ENCODE measurements at places on chromosomes 3 and 15.
A peak's percentile ranks its signal among the peaks of the same experiment; 100 is the strongest.

DNA sequence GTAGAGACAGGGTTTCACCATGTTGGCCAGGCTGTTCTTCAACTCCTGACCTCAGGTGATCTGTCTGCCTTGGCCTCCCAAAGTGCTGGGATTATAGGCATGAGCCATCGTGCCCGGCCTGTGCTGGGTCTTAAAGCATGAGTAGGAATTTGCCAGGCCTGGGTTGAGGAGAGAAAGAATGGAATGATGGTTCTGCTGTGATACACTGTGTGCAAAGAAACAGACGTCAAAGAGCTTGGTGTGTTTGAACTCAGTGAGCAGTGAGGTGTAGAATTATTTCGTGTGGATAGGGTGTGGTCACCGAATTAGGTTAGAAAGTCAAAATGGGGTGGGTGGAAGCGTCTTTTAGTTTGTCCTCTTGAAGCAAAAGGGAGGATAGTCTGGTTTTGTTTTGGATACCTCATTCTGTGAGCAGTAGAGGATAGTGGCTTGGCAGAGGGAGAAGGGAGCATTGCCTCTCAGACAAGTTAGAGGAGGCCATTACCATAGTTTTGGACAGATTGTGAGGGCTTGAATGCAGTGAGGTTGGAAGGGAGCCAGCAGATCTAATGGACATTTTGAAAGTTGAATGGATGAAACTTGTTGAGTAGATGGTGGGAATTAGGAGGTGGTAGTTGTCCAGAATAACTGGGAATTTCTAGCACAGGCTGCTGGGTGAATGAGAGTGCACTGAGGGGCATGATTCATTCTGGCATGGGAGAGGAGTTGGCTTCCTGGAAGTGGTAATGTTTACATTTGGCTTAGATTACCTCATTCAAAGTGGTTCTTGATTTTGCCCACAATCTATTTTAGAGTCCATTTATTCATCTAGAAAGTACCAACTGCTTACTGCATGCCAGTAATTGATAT, 27.2 kb downstream of the AKAP13 start:
- DNase-seq = peak; percentile 90

DNA sequence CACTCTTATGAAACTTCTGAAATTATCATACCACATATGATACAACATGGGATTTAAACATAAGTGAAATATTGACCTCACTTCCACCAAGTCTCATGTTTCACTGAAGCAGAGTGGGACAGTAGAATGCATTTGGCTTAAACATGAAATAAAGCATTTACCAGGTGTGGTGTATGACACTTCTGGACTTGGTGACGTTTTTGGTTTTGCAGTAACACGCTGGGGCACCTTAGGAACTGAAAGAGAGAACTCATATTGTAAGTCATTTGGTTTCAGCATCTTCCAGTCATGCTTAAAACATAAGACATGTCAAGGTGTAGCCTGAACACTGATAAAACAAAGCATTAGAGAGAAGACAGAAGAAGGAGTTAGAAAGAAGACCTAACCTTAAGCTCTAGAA, 95.3 kb downstream of the TFG start:
- DNase-seq = no peak

GRCh38 chr3:101278727-101279126, 41.6 kb downstream of the IMPG2 start:
- no peak for DNase-seq

GRCh38 chr15:50798684-50799083, 33.2 kb upstream of the SPPL2A start:
- no peak for DNase-seq

DNA sequence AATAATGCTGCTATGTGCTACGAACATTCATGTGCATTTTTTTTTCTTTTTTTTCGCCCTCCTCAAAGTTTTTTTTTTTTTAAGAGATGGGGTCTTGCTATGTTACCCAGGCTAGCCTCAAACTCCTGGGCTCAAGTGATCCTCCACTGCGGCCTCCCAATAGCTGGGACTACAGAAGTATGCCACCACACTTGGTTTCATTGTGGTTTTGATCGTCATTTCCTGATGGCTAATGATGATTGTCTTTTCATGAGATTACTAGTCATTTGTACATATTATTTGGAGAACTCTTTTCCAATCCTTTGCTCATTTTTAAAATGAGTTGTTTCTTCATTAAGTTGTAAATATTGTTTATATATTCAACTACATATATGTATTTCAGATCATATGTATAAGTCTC, 48.8 kb downstream of the FBXO22 start:
- no peak for DNase-seq

GRCh38 chr3:4029135-4029534, 229.9 kb downstream of the LRRN1 start:
- no peak for DNase-seq

DNA sequence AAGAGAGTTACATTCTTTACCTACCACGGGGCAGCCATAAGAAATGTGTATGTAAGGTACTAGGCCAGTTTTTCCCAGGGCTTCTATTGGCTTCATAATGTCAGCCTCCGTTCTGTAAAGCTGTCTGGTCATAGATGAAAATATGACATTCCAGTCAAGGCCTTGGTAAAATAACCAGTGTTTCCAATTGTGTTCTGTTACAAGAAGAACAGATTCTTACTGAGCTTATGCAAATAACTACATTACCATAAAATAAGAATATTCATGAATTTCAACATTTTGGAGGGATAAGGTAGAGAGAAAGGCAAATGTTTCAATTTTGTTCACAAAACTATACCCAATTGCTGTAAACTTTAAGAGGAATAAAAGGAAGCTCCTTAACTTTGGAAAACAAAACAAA, 315.5 kb downstream of the THSD4 start:
- no peak for DNase-seq

DNA sequence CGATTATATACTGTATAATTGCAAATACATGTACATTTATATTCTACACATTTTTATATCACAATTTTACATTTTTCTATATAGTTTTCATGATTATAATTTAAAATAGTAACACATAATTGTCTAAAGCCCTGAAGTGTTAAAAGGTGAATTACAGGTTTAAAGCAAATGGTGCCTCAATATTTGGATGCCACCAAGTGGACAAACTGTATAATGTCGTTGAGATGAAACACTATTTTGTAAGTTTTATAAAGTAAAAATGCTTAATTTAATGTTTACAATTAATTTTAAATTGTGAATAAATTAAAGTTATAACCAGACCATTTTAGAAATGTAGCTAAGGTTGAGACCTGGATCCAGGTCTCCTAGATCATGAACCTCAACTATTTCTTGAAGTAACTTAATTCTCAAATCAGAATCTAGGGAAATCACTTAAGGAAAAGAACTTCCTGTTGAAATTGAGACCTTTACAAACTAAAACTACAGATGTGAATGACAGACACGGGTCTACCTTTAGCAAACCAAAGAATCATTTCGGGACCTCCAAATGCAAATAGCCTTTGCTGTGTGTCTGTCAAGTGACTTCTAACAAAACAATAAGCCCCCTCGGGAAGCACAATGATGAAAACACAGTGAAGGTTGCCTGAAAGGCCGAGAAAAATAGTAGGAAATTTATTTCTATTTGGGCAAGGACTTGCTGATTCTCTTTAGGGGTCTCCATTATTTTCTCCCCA, 37.8 kb downstream of the EHHADH start:
- DNase-seq = peak; percentile 27

DNA sequence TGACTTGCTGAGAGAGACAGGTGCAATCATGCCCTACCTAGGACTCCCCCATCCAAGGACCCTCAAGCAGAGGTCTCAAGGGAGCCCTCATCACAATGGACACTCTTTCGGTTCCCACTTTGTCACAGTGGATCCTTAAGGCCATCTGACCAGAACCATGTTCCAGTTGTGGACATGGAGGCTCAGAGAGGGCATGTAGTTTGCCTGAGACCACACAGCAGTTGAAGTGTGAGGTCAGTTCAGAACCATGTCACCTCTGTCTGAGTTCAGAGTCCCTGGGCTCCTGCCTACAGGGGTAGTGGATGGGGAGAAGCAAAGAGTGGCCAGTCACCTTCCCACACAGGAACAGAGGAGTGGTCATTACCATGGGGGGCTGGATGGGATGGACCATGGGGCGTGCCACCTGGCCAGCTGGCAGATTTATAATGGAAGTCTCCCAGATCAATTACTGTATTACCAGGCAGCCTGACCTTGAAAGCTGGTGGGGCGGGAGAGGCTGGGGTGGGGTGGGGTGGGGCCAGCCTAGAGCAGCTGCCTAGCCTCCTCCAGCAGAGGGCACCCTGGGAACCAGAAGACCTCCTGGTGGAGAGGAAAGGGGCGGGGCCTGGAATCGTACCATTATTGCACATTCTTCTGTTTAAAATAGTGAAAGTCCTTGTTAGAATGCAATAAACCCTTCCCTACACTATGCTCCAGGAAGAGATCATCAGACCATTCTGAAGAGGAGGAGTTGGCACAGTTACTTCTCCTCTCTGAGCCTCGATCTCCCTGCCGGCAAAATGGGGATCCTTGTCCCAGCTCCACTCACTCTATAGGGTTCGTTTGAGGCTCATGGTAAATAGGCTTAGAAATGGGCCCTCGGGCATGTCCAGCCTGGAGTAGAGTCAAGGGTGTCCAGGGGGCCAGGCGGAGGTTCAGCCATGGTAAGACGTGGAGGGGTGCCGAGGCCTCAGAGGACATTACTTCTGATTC, 26.9 kb upstream of the LINGO1 start:
- peak; percentile 52 for DNase-seq

- DNase-seq = peak; percentile 80
These were observed 57.6 kb upstream of the APEH start for GRCh38 chr3:49616491-49616941.

DNA sequence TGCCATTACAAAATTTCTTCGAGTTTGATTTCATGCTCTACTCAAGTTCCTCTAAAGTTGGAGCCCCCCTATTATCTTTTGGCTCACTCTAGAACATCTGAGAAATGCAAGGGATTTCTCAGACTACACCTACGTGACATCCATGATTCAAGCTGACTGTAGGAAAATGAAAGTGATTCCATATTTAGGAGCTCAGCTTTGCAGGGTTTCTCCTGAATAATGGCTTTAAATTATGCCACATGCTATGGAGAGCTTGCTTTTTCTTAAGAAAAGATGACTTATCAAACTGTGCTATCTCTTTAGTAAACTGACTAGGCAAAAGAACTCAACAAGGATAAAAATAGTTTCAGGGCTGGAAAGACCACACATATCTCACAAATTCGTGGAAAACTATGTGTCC, 292.1 kb downstream of the LSAMP start:
- peak; percentile 19 for DNase-seq

- no peak for DNase-seq
These were observed 6.5 kb downstream of the CHST13 start for GRCh38 chr3:126530171-126531050.

- DNase-seq = no peak
These were observed 84.4 kb upstream of the STRIT1 start for GRCh38 chr3:155377847-155378246.

- no peak for DNase-seq
These were observed 15.0 kb upstream of the CCDC50 start for GRCh38 chr3:191314109-191314728.

- DNase-seq = peak; percentile 59
These were observed 46.3 kb downstream of the GPR171 start for GRCh38 chr3:151156618-151157216.

Data from fibroblast of skin of back (primary cell).